ENCODE measurements at places on chromosomes 11 and 22.

GRCh38 chr11:113932788-113933187 is 28.2 kb downstream of the HTR3B start:
- peak; percentile 64 for DNase-seq

DNA sequence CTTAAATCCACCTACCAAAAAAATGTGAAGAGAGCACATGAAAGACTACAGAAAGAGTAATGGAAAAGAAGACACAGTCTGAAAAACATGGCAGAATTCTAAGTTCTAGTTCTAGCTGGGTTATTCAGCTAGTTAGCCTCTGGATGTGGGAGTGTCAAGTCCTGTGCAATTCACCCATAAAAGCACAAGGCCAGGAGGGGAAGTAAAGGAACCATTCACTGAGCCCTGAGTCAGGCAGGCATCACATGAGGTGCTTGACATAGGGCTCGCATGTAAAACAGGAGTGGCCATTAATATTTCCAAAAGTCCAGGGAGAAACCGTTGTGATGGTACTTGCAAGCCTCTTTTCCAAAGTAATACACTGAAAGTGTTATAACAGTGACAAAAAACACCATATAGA is 103.7 kb downstream of the GAB2 start:
- no peak for DNase-seq

GRCh38 chr11:129163714-129164164 is 28.4 kb downstream of the ARHGAP32 start:
- no peak for DNase-seq

GRCh38 chr22:30212363-30212995 is 34.1 kb downstream of the LIF start:
- DNase-seq, result no peak

GRCh38 chr22:42328130-42328783 is 57.8 kb upstream of the TCF20 start:
- no peak for DNase-seq

GRCh38 chr11:105507496-105508254 is 102.2 kb upstream of the GRIA4 start:
- DNase-seq, result no peak

- no peak for DNase-seq
Measured at GRCh38 chr11:64868904-64869570, 9.4 kb downstream of the EHD1 start.

DNA sequence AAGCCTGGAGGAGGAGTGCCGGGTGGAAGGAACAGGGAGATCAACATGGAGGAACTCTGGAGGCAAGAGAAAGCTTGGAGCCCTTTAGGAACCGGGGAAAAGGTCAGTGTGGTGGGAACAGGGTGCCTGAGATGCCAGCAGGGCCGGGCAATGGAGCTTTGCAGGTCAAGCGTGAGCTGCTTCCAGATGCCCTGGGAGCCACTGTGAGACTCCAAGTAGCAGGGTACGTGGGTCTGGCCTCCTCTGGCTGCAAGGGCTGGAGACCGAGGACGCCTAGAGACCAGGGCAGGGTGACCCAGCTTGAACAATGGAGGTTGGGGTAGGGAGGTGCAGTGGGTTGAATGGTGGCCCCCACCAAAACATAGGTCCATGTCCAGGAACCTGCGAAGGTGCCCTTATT is 15.6 kb upstream of the EMID1 start:
- DNase-seq, result no peak

DNA sequence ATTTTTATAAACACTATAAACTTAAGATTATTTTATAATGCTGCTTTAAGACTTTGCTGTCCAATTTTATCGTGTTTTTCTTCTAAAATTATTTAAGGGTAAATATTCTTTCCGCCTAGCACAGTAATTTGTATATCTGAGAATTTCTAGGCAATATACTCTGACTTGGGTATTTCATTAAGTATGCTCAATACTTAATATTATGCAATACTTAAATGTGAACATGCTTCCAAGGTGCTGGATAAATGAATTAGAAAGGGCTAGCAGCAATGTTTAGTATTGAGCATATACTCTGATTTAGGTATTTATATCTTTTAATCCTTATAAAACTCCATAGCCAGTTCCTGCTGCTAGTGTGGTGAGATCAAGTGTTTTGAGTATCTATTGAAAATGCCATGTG is 60.3 kb upstream of the ANO3 start:
- no peak for DNase-seq

DNA sequence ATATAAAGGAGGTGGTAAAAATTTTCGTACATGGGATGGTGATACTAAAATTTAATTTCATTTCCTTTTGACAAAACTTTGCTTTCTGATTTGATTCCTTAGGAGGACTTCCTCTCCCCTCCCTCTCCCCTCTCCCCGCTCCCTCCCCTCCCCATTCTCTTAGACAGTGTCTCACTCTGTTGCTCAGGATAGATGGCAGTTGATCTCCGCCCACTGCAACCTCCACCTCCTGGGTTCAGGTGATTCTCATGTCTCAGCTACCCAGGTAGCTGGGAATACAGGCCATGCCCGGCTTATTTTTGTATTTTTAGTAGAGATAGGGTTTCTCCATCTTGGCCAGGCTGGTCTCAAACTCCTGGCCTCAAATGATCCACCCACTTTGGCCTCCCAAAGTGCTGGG is 15.9 kb downstream of the TRIM44 start:
- DNase-seq, result no peak

DNA sequence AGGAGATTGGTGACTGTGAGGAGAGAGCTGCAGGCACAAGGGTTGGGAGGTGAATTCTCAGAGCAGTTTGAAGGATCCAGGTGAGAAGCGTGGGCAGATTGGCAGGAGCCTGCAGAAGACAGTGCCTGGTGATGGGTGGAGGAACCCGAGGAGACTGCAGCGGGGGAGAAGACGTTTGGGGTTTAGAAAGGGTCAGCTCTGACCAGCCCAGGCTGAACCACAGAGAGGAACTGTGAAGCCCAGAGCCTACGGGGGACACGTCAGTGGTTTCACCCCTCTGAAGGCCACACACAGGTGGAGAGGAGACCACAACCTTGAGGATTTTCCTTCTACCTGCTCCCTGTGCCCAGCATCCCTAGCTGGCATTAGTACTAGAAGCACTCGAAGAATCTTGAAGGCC is 154.8 kb upstream of the TBCEL start:
- DNase-seq, result no peak

DNA sequence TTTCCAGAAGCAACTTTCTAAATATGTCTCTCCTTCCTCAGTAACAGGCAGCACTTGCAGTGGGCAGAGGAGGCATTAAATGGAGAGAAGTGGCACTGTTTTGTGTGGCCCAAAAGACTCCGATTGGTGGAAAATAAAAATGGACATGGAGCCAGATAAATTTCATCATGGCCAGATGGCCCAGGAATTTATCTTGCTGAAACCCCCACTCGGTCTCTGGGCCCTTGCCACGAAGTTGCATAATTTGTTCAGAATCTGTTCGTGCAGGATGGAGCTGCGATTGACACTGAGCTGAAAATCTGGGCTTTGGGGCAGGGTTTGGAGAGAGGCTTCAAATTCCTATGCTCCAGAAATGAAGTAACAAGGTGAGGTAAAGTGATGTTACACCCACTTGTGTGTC is 65.5 kb downstream of the C11orf91 start:
- DNase-seq, result no peak

DNA sequence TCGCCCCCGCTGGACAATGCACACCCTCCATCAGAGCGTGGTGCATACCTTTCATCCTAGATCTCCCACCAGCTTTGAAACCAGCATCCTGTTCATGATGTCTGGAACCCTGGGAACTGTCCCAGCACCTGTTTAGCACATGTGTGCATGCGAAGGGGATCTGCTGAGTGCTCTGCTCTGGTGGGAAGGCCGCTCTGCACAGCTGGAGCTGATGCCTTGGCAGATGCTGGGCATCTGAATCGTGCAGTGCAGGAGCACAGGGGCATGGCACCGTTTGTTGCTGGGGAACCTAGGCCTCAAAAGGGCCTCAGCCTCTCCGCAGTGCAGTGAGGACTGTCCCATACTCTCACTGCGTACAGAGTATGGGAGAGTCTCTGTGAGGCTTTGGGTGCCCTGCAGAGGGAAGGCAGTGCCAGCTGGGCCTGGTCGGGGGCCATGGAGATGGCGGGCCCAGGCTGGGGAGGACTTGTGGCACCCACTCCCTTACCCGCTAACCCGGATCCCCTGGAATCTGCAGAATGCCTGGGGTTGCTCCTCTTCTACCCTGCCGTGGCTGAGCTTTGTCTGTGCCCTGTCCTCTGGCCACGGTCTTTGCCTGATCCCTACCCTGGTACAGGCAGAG is 72.9 kb upstream of the ATXN10 start:
- DNase-seq, result no peak

DNA sequence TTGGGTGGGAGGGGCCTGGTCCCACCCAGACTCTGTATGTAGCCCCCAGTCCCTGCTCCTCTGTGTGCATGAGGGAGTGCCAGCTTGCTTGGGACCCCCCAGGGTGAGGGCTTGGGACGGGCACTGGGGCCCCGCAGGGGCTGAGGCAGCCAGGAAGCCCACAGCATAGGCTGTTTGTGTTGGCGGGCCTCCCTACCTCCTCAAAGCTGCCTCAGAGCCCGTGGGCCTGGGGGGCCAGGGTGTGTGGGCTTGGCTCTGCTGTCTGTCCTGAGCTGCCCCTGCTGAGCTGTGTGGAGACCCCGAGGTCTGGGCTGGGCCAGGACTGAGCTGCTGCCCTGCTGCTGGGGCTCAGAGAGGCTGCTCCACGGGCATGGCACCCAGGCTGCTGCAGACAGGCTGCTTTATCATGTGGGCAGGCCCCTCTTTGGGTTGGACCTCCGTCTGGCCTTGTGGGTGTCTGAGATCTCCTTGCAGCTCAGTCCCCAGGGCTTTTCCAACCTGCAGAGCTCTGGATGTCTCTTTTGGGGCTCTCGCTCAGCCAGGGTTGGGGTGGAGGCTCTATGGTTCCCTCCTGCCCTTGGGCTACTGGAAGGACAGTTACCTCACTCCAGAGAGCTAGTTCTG is 3.3 kb downstream of the TSPAN4 start:
- no peak for DNase-seq

DNA sequence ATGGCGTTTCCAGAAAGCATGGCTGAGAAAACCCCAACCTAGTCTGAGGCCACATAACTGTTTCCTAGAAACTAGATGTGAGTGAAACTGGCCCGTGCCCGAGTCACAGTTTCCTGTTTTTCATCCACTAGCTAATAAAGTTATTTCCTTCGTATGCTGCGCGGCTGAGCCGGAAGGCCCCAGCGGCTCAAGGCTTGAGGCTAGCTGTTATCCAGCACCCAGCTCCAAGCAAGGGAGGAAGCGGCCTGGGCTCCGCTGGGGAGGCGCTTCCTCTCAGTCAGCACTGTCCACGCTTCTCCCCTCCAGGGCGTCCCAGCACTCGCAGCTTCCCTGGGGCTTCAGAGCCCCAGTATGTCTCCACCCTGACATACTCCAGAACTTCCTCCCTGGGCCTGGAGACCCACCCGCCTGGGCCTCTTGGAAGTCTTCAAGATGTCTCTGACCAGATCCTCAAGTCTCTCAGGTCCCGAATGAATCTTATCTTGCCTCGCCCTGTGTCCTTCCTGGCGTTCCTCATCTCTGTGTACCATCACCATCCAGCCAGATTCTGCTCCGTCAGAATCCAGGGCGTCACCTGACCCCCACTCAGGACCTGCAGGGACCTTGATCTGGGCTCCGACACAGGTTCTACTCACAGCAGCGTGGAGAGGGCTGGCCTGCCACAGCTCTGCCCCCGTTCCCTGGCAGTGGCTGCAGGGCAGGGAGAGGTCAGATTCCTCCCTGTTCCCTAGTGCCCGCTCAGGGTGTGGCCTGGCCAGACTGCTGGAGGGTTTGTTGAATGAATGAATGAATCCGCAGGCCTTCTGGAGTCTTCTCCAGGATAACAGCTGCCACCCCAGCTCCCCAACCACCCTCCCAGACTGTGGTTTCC is 81.9 kb downstream of the LRRC32 start:
- no peak for DNase-seq

DNA sequence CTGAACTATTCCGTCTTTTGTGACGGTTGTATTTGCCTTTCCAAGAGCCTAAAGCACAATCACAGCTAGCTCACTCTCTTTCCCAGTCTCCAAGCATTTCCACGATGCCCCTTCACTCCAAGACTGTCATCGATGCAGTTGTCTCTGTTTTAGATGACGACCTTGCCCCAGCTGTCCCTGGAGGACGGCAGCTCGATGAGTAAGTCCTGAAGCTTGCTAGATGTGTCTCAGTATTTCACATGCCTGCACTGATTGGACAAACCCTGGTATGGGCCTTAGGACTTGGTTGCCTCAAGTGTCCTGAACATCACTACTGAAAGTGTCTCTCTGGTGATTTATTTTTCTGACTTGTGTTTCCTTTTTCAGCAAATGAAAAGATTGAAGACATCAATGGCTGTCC is 129.9 kb downstream of the NAV2 start:
- no peak for DNase-seq

DNA sequence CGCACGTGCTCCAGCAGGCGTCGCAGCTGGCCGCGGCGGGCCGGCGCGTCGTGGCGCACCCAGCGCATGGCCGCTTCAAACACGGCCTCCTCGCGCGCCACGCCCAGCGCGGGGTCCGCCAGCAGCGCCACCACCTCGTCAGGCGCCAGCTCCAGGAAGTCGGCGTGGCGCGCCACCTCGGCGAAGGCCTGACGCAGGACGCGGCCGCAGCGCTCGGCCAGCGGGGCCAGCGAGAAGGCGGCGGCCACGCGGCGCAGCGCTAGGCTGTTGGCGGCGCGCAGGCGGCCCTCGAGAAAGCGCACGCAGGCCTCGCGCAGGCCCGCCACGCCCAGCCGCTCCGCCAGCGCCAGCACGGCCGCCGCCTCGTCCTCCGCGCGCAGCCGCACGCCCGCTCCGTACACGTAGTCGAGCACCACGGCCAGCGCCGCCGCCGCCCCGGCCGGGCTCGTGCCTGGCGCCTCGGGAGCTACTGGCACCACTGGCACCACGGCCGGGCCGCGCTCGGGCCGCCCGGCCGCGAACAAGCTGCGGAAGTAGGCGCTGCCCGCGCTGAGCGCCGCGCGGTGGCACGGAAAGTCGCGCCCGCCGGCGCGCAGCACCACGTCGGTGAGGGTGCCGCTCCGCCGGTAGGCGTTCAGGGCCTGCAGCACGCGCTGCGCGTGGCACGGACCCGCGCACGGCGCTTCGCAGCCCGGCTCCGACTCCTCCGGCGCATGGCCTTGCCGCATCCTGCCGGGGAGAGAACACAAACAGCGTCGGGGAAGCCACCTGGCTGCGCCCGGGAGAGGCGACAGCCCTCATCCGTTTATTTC is 2.9 kb downstream of the KLHL35 start:
- peak; percentile 74 for DNase-seq

DNA sequence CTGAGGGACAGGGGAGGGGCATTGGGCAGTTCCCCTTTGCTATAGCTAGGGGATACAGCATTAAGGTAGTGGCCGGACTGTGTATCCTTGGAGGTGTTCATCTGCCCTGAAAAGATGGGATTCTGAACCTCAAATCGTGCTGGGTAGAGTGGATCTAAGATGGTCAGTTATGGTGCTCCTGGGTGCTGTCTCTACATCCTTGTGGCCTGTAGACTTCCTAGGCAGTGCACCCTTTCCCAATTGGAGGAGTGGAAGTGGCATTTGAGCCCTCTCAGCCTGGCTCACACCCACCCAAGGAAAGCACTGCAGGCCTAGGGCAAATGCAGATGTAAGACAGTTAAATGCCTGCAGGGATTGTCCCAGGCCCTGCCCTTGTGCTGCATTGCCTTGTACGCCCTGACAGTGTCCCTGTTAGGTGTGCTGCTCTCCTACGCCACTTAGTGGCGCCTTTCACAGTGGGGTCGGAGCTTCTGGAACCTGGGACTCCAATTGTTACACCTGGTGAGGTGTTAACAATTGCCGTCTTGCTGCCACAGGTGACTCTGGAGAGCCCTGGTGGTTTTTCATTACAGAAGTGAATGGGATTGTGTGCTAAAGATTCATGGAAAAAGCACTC is 35.0 kb downstream of the PPFIBP2 start:
- DNase-seq, result peak; percentile 87

GRCh38 chr22:37487571-37487970 is 1.4 kb upstream of the MFNG start:
- DNase-seq, result no peak

All from GM23338 (cell line).